Stimulated activated naive CD4-positive, alpha-beta T cell treated with Interleukin-2 at 50 U/mL for 16 hours (primary cell): ENCODE measurements at places on chromosomes 3 and 15.

DNA sequence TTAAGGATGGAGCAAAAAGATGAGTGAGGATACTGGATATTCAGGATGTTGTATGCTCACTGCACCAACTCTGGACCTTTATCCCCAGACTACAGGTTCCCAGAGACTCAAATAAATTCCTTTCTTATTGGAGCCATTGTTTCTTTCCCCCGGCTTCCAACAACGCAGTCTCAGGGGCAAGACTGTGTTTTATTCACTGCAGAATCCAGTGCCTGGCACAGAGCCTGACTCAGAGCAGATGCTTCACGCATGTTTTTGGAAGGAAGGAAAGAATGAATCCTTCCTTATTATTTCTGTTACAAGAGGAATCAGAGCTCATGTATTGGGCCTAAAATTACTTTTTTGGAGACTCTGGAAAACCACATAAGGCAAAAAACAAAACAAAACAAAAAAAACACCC lies 96.0 kb upstream of the VGLL4 start:
- no peak for DNase-seq

GRCh38 chr3:195766671-195767070 lies 45.1 kb downstream of the MUC4 start:
- DNase-seq = no peak

- no peak for DNase-seq
These were observed 2.8 kb downstream of the PRSS50 start for GRCh38 chr3:46714728-46715506.

- no peak for DNase-seq
These were observed 179.6 kb downstream of the NSMCE3 start for GRCh38 chr15:29089731-29090616.

DNA sequence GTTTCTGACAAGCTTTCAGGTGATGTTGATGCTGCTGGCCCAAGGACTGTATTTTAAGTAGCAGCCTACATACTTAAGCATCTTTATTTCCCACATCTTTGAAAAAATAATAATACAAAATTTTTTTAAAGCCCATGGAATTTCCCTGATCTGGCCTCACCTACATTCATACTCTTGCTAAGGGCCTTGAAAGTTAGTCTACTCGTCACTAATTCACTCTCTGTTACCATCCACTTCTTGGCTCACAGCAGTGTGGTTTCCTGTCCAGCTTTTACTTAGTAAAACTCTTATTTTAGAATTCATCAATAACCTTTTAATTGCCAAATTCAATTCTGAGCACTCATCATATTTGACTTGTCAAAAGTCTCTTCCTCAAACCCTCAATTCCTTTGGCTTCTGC lies 59.3 kb upstream of the CRTC3 start:
- DNase-seq = no peak
